ENCODE measurements at places on chromosomes 1 and 21.

DNA sequence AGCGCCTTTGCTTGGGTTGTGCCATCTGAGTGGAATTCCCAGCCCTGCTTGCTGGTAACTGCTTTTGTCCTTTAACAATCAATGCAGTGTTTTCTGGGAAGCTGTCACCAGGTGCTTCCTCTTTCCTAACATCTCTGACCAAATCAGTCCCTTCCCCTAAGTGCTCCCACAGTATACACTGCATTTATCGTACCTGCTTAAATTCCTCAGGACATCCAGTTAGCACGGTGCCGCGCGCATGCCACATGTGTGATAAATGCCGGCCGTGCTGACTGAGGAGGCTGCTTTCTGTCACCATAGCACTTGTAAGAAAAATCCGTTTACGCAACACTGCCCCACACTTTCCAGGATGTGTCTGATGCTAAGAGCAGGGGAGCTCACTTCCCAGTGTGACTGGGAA lies 115.4 kb downstream of the BCAR3 start:
- no peak for DNase-seq

DNA sequence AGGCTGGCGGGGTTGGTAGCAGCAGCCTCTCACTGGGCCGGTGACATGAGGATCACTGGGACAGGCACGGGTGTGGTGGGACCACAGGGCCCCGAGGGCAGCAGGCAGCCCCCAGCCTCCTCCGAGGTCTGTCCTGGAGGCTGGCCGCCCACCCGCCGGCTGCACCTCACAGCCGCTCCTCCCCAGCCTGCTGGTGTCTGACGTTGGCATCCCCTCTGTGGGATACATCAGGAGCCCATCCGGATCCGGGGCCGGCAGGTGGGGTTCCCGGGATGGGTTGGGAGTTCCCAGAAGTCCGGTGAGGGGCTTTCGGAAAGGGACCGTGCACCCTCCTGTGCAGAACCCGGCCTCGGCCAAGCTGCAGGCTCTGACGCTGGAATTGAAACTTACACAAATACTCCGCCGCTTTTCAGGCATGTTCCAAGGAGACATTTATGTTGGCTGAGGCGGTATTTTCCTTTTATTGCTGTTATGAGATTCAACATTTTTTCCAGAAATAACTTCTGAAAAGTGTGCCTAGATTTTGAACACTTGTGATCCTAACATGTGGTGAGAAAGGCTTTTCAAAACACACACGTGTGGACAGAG lies 142.1 kb upstream of the ARHGEF16 start:
- no peak for DNase-seq

- no peak for DNase-seq
Measured at GRCh38 chr1:1599935-1600860, at the start of gene FNDC10. FNDC10 (minus strand) TSS chr1:1600135; CDS start chr1:1600015, 120 bp downstream.

DNA sequence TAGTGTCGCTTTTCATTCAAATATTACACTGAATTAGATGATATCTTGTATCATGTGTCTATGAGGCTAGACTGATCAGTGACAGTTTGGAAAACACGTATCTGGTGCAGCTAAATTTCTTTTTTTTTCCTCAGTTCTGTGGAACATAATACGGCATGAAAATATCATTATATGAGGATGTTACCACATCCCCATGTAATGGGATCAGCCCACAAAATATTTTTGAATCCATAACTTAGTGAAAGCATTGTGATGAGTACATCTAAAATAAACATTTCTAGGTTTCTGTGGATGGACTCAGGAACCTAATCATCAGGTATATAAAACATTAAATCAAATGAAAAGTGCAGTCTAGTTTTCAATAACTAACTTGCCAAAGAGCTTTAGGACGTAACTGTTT lies 356.3 kb downstream of the USP25 start:
- no peak for DNase-seq

- DNase-seq = no peak
Measured at GRCh38 chr1:64251971-64252370, 48.5 kb downstream of the UBE2U start.

GRCh38 chr21:46600305-46600704 lies 4.6 kb downstream of the S100B start:
- DNase-seq = no peak

DNA sequence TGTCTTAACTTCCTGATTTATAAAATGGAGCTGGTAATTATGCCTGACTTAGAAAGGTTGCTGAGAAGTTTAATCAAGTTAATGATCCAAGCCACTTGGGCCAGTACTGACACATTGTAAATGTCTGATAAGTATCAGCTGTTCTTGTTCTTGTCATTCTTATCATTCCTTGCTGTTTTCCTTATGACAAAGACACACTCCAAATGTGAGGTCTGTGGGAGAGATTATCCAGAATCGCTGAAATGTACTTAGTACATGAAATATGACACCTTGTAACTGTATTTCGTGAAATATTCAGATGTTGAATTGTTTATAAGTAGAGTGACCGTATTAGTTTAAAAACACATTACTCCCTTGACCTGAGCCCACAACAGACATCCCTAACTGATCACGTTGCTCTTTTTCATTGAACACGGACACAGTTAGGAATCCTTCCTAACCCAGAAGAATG lies 6.1 kb downstream of the AADACL4 start:
- no peak for DNase-seq

GRCh38 chr1:225508538-225509375 lies 80.9 kb upstream of the LBR start:
- peak; percentile 97 for DNase-seq

- peak; percentile 6 for DNase-seq
Measured at GRCh38 chr21:38667291-38667870, 138.3 kb upstream of the ETS2 start.

DNA sequence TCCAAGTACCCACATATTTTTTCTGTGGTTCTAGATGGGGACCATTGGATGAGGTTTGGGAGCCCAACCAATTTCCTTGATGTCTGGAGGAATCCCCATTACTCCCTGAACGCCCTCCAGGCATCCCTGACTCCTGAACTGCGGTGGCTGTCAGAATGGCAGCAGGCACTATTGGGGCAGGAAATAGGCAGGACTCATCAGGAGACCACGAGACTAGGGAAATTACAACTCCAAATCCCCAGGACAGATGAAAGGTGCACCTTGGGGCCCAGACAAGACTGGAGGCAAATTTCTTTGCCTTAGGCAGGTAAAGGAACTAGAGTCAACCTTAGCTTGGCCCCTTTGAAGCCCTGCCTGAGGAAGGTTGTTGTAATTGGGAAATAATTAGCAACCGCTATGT lies 1.1 kb downstream of the CGN start:
- peak; percentile 32 for DNase-seq

- DNase-seq = peak; percentile 76
Measured at GRCh38 chr21:36636016-36636415, 62.9 kb upstream of the SIM2 start.

- DNase-seq = no peak
Measured at GRCh38 chr1:62800281-62800680, 16.3 kb downstream of the ATG4C start.

GRCh38 chr1:206903687-206904086 lies 6.4 kb downstream of the IL24 start:
- DNase-seq = no peak

DNA sequence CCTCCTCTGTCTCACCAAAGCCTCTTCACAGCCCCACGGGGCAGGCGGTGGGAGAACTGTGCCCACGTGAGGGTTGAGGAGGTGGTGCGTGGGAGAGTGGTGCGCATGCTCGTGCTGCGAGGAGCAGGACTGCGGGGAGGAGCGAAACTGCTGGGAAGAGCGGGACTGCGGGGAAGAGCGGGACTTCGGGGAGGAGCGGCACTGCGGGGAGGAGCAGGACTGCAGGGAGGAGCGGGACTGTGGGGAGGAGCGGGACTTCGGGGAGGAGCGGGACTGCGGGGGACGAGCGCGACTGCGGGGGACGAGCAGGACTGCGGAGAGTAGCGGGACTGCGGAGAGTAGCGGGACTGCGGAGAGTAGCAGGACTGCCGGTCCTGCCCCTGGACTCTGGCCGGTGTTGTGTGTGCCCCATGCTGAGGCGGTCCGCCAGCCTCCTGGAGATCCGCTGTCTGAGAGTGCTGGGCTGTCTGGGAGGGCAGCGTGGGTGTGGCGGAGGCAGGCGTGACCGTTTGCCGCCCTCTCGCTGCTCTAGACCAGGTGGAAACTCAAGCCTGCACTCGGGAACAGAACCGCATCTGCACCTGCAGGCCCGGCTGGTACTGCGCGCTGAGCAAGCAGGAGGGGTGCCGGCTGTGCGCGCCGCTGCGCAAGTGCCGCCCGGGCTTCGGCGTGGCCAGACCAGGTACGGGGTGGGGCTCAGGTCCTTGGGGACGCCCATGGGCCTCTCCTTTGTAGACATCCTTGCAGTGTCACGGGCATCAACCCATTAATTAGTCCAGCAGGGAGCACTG lies 24.6 kb downstream of the TNFRSF1B start:
- no peak for DNase-seq

DNA sequence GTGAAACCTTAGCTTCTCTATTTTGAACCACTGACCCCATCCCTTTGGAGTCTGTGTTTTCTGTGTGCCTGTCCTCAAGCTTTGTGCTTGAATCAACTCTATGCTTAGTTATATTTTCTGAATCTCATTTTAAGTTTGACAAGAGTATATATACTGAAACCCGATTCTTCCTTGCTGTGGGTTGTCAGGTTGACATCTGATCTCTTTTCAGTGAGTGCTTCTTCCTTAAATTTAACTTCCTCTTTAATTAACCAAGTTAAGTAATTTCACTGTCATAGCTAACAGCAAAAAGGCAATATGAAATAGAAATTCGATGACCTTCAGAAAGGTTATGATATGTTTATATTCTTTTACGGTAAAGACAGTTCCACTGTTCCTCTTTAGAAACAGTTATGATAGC lies 69.4 kb downstream of the C1orf21 start:
- DNase-seq = no peak

DNA sequence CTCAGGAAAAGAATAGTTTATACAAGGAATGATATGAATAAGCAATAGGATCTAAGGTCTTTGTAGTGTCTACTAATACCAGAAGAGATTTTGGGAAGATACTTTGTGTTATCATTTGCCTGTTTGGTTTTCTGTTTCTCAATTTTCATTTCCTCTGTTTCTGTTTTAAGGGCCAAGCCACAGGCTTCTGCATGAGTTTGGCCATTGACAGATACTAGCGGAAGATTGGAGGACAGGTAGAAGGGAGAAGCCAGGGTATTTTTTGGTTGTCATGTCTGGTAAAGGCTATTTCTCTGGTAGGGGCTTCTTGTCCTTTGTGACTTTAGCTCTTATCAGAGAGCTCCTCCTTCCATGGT lies 51.4 kb downstream of the HS2ST1 start:
- DNase-seq = no peak

DNA sequence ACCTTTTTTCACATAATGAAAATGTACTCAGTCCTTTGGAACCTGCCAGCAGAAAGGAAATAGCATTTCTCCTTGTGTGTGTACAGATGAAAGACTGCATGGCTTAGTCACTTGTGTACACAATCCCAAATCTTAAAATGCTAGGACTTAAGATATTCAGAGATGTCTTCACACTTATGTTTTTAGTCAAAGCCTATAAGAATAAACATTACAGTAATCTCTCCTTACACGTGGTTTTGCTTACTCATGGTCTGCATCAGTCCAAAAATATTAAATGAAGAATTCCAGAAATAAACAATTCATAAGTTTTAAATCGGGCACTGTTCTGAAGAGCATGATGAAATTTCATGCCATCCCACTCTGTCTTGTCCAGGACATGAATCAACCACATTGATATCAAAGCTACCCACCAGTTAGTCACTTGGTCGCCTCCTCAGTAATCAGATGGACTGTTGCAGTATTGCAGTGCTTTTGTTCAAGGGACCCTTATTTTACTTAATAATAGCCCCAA lies 75.7 kb upstream of the RRP15 start:
- DNase-seq = peak; percentile 54
